ENCODE measurements at places on chromosomes 1 and 21.

DNA sequence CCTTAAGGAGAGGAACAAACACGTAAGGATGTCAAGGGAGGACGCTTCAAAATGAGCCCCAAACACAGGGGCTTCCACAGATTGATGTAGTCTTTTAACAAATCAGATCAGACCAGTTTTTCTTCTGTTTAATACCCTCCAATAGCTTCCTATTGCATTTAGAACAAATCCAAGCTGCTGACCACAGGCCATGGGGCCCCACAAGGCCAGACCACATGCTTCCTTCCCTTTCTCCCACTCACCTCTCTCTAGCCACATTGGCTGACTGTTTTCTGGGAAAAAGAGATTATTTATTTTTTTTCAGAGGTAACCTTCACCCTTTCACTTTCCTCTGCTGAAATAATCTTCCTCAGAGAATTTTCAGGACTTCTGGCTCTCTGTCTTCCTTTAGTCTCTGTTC is 380.6 kb downstream of the SIPA1L2 start:
- DNase-seq, result no peak

GRCh38 chr1:39216771-39217170 is 12.3 kb downstream of the MACF1 start:
- DNase-seq, result no peak

- DNase-seq, result no peak
These were observed 21.9 kb downstream of the DISP3 start for GRCh38 chr1:11500881-11501280.

DNA sequence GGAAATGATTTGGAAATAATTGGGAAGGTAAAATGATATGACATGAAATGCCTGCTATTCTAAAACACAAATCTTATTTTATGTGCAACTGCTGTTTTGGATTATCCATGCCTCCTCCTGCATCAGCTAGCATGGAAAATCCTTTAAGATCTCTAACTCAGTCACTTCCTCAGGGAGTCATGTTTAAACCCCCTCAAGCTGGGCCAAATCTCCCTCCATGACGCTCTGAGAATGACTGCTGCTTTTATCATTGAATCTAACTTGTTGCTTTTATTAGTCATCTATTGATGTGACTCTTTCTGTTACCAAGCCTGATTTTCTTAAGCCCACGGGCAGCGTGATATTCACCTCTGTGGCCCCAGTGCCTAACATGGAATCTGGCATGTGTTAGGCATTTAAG is 324.8 kb downstream of the DISC1 start:
- DNase-seq, result no peak

- DNase-seq, result no peak
These were observed 26.7 kb upstream of the MYSM1 start for GRCh38 chr1:58726581-58726980.

- DNase-seq, result no peak
These were observed 6.3 kb downstream of the ATF6 start for GRCh38 chr1:161772397-161772796.

DNA sequence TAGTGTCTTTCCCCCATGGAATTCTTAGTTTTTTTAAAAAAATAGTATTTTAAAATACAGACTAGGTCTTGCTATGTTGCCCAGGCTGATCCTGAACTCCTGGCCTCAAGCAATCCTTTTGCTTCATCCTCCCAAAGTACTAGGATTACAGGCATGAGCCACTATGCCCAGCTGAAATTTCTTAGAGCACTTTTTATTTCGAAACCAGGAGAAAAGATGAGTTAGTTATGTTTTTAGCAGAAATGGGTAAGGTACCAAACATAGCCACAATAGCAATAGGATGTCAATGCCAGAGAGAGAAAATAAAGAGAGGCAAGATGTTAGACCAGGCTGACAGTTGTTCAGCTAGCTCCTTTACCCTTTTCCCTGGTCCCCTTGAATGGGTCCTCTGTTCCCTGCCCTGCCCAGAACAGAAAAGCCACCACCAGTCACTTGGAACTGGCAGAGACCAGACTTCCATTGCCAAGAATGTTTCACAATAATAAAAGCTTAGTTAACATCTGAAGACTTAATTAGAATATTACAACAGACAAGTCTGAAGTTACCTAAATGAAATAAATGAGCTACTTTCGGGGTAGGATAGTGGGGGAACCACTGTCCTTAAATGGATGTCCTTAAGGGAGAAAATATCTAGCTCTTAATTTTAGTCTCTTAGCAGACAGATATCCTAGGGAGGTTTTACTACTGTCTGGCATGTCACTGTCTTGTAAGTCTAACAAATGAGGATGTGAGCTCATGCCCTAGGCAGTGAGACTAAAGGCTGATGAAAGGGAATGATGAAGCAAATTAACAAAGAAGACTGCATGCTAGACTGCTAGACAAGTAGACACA is 54.3 kb downstream of the ABL2 start:
- DNase-seq, result no peak
